Mucosa of descending colon (tissue), 3 donors: ENCODE measurements at places on chromosomes 3 and 15. TPM values are rescaled to one million over a fixed set of nuclear protein-coding genes. Genes with fewer than 3 reads are reported as not detected.

DNA sequence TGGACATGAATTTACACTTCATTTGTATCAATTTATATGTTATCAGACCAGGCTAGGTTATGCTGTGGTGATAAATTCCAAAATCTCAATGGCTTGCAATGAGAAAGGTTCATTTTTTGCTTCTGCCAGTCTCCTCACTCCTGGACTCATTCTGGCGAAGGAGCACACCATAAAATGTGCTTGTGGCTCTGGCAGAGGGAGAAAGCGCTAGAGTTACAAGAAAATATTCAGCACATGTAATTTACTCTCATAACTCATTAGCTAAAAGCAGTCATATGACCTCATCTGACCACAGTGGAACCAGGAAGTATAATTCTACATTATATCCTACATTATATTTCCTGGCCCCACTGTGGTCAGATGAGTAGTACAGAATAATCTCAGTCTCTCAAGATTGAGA, 193.8 kb downstream of the BCHE start:
- DNase-seq, result no peak

GRCh38 chr3:38205472-38205805, 40.1 kb downstream of the OXSR1 start:
- DNase-seq, result no peak

ZPLD1 gene
- not detected for total RNA-seq

DNA sequence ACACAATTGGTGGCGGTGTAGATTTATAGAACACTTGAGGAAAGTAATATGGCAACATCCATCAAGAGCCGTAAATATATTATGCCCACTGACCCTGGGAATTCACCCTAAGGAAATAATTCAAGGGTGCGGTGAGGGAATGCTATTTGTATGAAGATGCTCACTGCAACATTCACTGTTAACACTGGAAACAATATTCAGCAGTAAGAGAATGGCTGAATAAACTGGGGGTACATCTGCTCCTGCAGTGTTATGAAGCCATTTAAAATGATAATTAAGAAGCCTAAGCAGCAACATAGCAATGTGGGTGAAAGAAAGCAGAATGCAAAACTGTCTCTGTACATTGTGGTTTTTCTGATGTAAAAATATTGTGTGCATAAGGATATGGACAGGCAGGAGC, 87.6 kb downstream of the RAB11A start:
- DNase-seq, result no peak
